ENCODE measurements at places on chromosomes 6 and 20.

GRCh38 chr6:129029778-129030177 is 146.8 kb downstream of the LAMA2 start:
- no peak for DNase-seq

DNA sequence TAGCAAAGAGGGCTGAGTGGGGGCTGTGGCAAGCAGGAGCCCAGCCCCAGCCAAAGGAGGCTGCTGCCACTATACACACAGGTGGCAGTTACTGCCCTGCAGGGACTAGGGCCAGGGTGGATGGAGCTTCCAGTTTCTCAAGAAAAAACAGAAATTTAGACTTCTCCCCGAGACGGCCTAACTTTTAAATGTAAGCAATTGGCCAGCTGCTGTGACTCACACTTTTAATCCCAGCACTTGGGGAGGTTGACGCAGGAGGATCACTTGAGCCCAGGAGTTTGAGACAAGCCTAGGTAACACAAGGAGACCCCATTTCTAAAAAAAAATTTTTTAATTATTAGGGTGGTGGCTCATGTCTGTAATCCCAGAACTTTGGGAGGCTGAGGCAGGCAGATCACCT is 98.2 kb upstream of the NFATC2 start:
- DNase-seq: no peak

- DNase-seq: peak; percentile 42
These were observed 17.5 kb downstream of the MRPS18A start for GRCh38 chr6:43669922-43670622.

DNA sequence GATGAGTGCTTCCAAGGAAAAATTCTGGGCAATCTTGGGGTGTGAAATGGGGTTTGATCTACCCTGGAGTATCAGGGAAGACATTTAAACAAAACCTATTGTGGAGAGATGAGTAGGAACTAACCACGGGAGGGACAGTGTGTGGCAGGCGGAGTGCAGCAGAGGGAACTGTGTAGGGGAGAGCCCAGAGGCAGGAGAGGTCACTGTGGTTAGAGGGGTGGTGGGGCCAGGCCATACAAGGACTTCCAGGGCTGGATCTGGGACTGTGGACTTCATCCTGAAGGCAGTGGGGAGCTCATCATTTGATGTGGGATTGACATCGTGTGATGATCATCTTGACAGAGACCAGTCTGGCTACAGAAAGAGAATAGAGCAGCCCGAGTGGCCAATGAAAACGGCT is 89.0 kb downstream of the TOX2 start:
- DNase-seq: no peak

All from activated CD4-positive, alpha-beta T cell treated with anti-CD3 and anti-CD28 coated beads, Interleukin-2, Interleukin-4, amounts not matched to agents 100 ng/mL and 50 ng/mL, durations not matched to agents 16 hours and 8 hours (primary cell).